ENCODE measurements at places on chromosomes 6 and 20. TPM values are rescaled to one million over a fixed set of nuclear protein-coding genes. Genes with fewer than 3 reads are reported as not detected.
A peak's percentile ranks its signal among the peaks of the same experiment; 100 is the strongest.

The HCK gene
- not detected for total RNA-seq

The WFDC12 gene
- not detected for total RNA-seq

The ALDH5A1 gene
- total RNA-seq = 3.7 TPM

The VAPB gene
- total RNA-seq = 25.5 TPM

- H3K4me3 ChIP-seq = no peak overlapping the region
- no peaks in the 10 kb centered on the region for H3K36me3 ChIP-seq
- no peak for DNase-seq
- peaks cover 8% of the 10 kb centered on the region for H3K27me3 ChIP-seq
Observed at GRCh38 chr6:158832026-158832425, 12.9 kb upstream of the EZR start.

DNA sequence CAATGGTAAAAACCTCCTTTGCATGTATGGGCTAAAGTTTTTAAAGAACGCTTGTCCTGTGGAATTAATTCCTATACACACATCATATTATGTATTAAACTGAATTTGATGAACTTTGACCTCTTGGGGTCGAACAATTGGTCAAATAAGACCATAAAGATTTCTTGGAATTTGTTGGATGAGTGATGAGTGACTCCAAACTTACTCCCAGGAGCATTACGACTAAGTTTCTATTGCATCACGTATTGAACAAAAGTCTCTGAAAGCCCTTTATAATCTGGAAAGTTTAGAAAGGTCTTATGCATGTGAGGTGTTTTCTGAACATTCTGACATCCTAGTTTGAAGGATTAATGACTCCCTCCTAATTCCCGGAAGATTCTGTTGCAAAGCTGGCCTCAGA lies 126.9 kb upstream of the BMP5 start:
- DNase-seq = no peak
- no peaks in the 10 kb centered on the region for H3K27me3 ChIP-seq
- no peaks in the 10 kb centered on the region for H3K36me3 ChIP-seq
- no peaks in the 10 kb centered on the region for H3K4me1 ChIP-seq
- H3K4me3 ChIP-seq = no peak overlapping the region

The ID4 gene
- total RNA-seq = not detected

DNA sequence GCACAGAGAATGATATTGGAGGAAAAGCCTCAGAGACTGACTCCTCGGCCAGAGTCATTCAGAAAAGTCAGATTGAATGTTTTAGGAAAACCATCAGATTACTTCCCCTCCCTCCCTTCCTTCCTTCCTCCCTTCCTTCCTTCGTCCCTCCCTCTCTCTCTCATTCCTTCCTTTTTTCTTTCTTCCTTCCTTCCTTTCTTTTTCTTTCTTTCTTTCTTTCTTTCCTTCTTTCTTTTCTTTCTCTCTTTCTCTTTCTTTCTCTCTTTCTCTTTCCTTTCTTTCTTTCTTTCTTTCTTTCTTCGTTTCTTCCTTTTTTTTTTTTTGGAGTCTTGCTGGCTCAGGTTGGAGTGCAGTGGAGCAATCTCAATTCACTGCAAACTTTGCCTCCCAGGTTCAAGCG lies 7.4 kb downstream of the OCSTAMP start:
- DNase-seq = no peak
- no peak overlapping the region for H3K4me3 ChIP-seq
- peaks cover 15% of the 10 kb centered on the region for H3K4me1 ChIP-seq
- no peaks in the 10 kb centered on the region for H3K36me3 ChIP-seq

GRCh38 chr6:87875781-87876180 lies 171.9 kb upstream of the SPACA1 start:
- H3K27ac ChIP-seq = no peak overlapping the region
- no peak overlapping the region for H3K4me3 ChIP-seq
- DNase-seq = no peak
- no peaks in the 10 kb centered on the region for H3K36me3 ChIP-seq
- H3K4me1 ChIP-seq = no peaks in the 10 kb centered on the region

- H3K4me1 ChIP-seq = peaks cover 80% of the 10 kb centered on the region
- DNase-seq = no peak
- H3K4me3 ChIP-seq = no peak overlapping the region
- peaks cover 33% of the 10 kb centered on the region for H3K36me3 ChIP-seq
- no peaks in the 10 kb centered on the region for H3K27me3 ChIP-seq
Observed at GRCh38 chr20:50819349-50819748, 24.5 kb downstream of the BCAS4 start.

- H3K36me3 ChIP-seq = no peaks in the 10 kb centered on the region
- H3K27ac ChIP-seq = no peak overlapping the region
- no peak overlapping the region for H3K4me3 ChIP-seq
- DNase-seq = no peak
- no peaks in the 10 kb centered on the region for H3K4me1 ChIP-seq
Observed at GRCh38 chr20:63151554-63152321, 64.2 kb downstream of the YTHDF1 start.

DNA sequence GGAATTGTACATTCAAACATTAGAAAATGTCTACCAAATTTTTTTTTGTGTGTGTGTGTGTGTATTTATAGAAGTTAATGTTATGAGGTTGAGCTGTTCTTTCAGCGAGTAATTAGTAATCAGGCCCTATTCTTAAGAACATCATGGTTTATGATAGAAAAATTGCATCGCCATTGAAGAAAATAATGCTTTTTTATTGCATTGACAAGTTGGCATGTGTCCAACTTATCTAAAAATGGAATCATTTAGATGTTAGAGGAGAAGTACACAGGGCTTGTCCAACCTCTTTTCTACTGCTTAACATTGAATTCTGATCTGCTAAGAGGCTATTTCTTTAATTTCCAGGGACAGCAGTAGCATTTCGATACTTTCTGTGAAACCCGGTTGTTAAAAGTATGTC lies 61.6 kb upstream of the ADGRG6 start:
- no peak for DNase-seq
- H3K27me3 ChIP-seq = peaks cover 6% of the 10 kb centered on the region
- H3K27ac ChIP-seq = no peak overlapping the region
- no peaks in the 10 kb centered on the region for H3K4me1 ChIP-seq

The NHSL1 gene
- total RNA-seq = 0.20 TPM

DNA sequence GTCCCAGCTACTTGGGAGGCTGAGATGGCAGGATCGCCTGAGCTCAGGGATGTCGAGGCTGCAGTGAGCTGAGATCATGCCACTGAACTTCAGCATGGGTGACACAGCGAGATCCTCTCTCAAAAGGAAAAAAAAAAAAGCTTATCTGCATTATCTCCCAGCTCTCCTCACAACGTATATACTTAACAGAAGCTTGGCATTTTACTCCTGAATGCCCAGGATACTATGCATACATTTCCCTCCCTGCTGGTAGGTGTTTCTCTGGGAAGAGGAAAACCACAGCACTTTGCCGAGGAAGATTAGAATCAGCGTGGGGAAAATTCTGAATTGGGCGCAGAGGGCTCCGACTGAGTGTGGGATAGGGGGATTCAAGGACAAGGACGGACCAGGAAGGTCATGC lies 800.6 kb downstream of the DHX35 start:
- H3K27me3 ChIP-seq = no peaks in the 10 kb centered on the region
- no peak overlapping the region for H3K4me3 ChIP-seq
- H3K4me1 ChIP-seq = no peaks in the 10 kb centered on the region
- no peak overlapping the region for H3K27ac ChIP-seq

DNA sequence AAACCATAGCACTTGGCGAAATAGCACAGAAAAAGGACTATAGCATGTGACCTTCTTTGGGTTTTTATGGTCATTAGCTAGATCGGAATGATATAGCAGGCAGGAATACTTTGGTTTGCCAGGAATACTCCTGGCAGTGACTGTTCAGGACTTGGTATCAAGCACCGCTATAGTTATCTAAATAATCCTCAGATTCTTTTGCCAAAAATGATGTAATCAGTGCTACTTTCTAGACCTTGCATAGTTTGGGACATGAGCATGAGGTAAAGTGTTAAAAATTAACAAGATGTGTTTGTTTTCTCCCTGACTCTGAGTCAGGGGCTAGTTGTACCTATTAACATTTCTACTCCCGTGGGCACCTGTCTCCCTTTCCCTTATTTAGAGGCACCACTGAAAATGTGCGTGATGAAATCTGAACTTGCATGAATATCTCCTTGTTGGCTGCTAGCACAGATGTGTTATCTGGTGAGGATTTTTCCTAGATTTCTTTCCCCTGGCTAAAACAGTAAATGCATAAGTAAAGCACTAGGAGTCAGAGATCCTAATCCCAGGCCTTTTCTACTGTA lies 511.0 kb downstream of the CDKAL1 start:
- H3K36me3 ChIP-seq = no peaks in the 10 kb centered on the region
- H3K27ac ChIP-seq = no peak overlapping the region
- peaks cover 2% of the 10 kb centered on the region for H3K4me1 ChIP-seq
- no peak overlapping the region for H3K4me3 ChIP-seq
- DNase-seq = no peak

The LY6G5C gene
- total RNA-seq = 2.6 TPM

GRCh38 chr6:83860782-83861495 lies 1.4 kb downstream of the CYB5R4 start:
- H3K4me3 ChIP-seq = peak overlapping the region; percentile 100
- peaks cover 22% of the 10 kb centered on the region for H3K36me3 ChIP-seq
- H3K27me3 ChIP-seq = peaks cover 8% of the 10 kb centered on the region

- H3K27ac ChIP-seq = peak overlapping the region; percentile 79
- H3K4me1 ChIP-seq = peaks cover 90% of the 10 kb centered on the region
- H3K4me3 ChIP-seq = no peak overlapping the region
- DNase-seq = no peak
- peaks cover 49% of the 10 kb centered on the region for H3K36me3 ChIP-seq
- H3K27me3 ChIP-seq = no peaks in the 10 kb centered on the region
Observed at GRCh38 chr20:51411870-51412269, 130.6 kb downstream of the NFATC2 start.

DNA sequence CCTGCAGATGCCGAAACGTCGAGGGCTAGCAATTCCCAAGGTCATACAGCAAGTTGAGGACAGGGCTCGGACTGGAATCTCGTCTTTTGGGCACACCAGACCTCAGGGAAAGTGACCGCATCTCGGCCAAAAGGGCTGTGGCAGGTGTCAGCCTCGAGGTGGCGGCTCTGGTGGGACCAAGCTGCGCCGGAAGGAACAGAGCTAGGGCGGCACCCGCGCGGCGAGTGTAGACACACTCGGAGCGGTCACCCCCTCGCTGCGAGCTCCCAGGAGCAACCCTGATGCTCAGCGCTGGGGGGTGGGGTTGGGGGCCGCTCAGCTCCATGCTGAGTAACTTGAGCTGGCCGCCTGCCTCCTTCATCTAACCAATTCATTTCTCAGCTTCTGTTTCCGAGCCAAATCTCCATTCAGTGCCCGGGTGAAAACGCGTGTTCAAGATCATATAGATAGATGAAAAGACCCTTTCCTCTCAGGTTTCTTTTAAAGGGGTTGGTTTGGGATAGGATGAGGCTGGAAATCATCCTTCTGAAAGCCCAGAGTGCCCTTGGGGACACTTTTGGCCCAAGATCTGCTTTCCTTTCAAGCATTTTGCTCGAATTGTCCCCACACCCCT lies 2.2 kb upstream of the TUBB2B start:
- H3K36me3 ChIP-seq = peaks cover 2% of the 10 kb centered on the region
- H3K27me3 ChIP-seq = peaks cover 86% of the 10 kb centered on the region
- peak overlapping the region; percentile 43 for H3K4me3 ChIP-seq
- peak; percentile 59 for DNase-seq

GRCh38 chr6:49142421-49143151 lies 320.5 kb downstream of the MMUT start:
- H3K4me1 ChIP-seq = no peaks in the 10 kb centered on the region
- no peaks in the 10 kb centered on the region for H3K36me3 ChIP-seq
- no peaks in the 10 kb centered on the region for H3K27me3 ChIP-seq
- no peak overlapping the region for H3K4me3 ChIP-seq
- no peak for DNase-seq

The DLL1 gene
- 0.37 TPM for total RNA-seq

DNA sequence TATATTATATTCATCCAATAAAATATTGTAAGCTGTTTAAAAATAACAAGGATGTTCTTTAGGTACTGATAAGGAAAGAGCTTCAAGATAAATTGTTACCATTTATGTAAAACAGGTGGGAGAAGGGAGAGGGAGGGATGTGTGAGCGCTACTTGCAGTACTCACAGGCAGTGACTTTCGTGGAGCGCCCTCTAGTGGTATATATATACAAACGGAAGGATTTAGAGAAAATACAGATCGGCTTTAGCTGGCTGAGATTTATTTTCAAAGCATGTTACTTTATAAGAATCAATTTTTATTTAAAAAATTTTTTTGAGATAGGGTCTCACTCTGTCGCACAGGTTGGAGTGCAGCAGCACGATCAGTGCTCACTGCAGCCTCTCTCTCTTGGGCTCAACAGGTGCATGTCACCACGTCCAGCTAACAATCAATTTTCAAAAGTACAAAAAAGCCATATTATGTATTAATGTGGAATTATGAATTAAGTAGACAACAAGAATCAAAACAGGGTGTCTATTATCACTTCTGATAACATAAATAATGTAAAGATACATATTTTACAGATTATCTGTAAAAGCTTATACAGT lies 3.3 kb upstream of the MOG start:
- DNase-seq = peak; percentile 53
- peaks cover 13% of the 10 kb centered on the region for H3K27me3 ChIP-seq
- H3K4me1 ChIP-seq = peaks cover 11% of the 10 kb centered on the region
- no peaks in the 10 kb centered on the region for H3K36me3 ChIP-seq

The CST9L gene
- not detected for total RNA-seq

DNA sequence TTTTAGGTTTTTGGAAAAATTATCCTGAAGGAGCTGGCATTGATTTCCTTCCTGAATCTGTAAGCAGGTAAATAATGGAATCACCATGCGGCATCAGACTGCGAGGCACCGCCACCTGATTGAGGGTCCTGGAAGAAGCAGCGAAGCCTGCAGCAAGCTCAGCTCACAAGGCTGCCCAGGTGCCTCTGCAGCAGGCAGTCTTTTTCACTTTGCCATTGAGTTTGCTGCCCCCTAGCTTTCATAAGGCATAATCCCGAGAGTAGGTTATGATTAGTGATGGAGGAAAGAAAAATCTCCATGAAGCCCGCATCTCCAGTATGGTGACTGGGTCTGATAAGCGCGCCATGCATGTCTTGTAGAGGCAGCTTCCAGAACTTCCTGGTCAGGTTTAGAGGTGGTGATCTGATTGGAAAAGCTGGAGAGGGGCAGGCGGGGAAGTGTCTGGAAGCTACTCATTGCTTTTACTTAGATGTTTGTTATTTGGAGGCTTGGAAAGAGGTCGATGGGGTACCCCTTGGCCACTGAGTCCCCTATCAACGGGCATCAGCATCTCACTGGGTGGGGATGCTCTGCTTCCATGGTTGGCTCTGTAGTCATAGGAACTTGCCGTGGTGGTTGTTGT lies 26.7 kb downstream of the IYD start:
- no peaks in the 10 kb centered on the region for H3K36me3 ChIP-seq
- no peak overlapping the region for H3K4me3 ChIP-seq
- peak; percentile 50 for DNase-seq

DNA sequence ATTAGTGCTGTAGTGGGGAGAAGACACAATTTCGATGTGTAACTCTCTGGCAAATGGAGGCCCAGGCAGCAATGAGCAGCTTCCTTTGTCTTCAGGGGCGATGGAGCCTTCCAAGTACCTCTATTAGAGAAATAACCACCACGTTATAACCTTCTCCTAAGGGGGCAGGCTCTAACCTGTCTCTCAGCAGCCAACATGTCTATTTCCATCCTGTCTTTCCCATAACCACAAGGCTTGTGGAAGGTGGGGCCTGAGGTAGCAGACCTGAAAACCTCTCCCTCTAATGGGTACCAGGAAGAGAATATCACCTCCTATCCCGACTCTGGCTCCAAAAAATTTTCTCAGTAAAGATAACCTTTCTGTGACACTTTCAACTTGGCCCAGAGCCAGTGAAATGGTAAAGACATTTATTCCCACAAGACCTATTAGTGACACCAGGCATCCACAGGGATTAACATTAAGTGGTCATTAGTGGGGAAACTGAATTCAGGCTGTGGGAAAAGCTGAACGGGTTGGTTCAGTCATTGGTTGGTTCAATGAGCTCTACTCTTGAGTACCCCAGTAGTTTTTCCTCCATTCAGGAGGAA lies 4.0 kb downstream of the PEX6 start:
- H3K27me3 ChIP-seq = no peaks in the 10 kb centered on the region
- DNase-seq = no peak
- H3K4me3 ChIP-seq = no peak overlapping the region
- H3K27ac ChIP-seq = no peak overlapping the region
- H3K36me3 ChIP-seq = peaks cover 15% of the 10 kb centered on the region
